ENCODE measurements at places on chromosomes 5 and 9.

- no peak for DNase-seq
Observed at GRCh38 chr5:157247267-157247666, 18.7 kb upstream of the CYFIP2 start.

- DNase-seq = no peak
Observed at GRCh38 chr9:82495884-82496777, 507.6 kb downstream of the SPATA31D1 start.

GRCh38 chr5:127571314-127572131, 54.1 kb downstream of the PRRC1 start:
- DNase-seq = no peak

DNA sequence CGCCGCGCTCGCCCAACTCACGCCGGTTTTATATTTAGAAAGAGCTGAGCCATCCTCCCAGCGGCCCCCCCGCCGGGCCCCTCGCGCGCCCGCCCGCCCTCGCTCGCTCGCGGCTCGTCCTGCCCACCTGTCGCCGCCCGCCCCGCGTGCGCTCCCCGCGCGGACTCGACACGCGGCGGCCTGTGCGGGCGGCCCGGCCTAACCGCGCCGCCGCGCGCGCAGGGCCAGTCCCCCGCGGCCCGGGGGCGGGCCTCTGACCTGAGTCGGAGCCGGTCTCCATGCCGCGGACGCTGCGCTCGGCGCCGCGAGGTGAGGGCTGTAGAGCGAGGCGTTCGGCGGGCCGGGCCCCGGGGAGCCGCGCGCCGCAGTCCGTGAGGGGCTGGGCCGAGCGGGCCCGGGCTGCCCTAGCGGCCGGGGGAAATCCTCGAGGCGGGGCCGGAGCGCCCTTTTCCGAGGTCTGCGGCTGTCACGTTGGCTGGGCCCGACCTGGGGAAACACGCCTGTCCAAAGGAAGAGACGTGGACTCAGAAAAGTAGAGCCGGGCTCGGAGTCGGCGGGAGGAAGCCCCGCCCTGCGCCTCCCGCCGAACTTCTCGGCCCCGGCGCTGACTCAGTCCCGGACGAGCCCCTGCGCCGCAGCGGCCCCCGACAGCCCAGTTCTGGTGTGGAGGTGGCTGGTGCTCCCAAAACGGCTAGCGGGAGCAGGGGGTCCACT, at the start of gene ECPAS:
ECPAS (minus strand) TSS at position 526 of the 714 bp plus-strand sequence. CDS start 11,465 bp downstream, outside the sequence.
- DNase-seq = peak; percentile 70

GRCh38 chr5:52065182-52065581, 681.9 kb downstream of the ISL1 start:
- DNase-seq = no peak

- DNase-seq = no peak
Observed at GRCh38 chr5:95821110-95822021, 1.2 kb downstream of the GLRX start.

GRCh38 chr9:33443464-33444154, 3.8 kb downstream of the AQP3 start:
- DNase-seq = no peak

DNA sequence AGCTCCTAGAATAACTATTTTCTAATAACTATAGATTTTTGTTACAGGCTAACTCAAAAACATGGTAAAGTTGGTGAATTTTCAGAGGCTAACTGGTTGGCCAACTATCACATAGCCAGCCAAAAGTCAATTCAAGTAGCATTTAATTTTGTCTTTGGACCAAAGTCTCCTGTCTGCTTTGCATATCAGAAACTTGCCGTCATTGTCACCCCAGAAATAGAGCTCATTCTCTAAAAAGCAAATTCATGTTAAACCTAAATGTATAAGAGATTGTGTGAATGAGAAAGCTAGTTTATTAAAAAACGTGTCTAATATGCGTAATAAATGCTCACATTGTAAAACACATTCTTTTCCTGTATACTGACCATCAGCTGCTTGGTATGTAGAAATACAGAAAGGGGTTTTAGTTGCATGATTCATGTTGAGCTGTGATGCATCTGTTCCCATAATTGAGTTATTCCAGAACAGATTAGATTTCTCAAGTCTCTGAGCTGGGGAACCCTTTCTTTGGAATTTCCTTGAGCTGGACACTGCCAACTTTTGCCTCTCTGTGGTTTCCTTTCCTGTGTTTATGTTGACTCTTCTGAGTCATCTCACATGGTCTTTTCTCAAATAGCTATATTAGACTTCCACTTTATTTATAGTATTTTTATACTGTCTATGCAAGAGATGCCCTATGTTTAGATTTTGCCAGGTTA, 7.3 kb downstream of the SRFBP1 start:
- DNase-seq = no peak

DNA sequence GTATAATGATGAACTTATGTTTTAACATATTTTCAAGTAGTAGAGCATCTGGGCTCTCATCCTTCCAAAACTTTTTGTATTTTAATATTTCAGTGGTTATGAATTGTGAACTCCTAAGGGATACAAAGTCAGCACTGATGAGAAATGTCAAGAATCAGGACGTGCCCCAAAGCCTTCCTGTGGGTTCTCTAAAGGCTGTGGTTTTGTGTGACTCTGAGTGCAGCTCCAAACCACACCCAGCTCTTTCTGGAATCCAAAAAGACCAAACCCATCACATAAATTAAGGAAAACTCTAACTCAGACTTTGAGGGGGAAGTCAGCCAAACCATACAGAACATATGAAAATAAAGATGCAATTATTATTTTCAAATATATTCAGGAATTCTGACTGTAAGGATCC, 40.8 kb upstream of the SMU1 start:
- DNase-seq = no peak

All from CD8-positive, alpha-beta memory T cell (primary cell).